Osteoblast (primary cell): ENCODE measurements at places on chromosomes 7 and 10. TPM values are rescaled to one million over a fixed set of nuclear protein-coding genes. Genes with fewer than 3 reads are reported as not detected.

DNA sequence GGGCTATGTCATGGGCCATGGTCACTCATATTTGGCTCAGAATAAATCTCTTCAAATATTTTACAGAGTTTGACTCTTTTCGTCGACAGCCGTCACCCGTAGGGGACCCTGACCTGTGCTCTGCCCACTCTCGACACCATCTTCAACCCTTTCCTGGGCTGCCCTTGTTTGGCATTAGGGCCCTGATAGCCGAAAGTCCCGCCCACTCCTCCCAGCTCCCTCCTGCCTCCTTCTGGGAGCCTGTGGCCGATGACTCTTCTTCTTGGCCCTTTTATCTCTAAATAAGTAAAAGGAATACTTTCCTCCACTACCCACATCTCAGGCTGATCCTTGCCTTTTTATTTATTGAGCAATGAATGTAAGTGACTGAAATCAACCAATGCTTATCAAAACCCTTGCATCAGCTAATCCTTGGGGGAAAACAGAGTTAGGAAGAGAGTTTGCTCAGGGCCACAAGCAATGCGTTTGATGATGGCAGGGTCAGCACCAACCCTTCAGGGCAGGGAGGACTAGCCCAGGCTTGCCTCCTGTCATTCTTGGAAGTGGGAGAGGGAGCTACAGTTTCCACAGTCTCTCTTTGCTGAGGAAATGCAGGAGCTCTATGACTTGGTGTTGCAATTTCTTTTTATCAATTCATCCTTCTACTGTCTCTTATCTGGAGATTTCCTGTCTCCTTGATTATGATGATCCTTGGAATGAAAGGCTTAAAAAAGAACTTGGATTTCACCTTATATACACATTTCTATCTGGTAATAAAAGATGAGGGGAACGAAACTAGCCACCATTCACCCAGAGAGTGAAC is 218.2 kb upstream of the PODXL start:
- H3K4me3 ChIP-seq: no peak overlapping the region
- no peaks in the 10 kb centered on the region for H3K36me3 ChIP-seq
- H3K27me3 ChIP-seq: peaks cover 4% of the 10 kb centered on the region
- no peaks in the 10 kb centered on the region for H3K4me1 ChIP-seq
- DNase-seq: no peak

DNA sequence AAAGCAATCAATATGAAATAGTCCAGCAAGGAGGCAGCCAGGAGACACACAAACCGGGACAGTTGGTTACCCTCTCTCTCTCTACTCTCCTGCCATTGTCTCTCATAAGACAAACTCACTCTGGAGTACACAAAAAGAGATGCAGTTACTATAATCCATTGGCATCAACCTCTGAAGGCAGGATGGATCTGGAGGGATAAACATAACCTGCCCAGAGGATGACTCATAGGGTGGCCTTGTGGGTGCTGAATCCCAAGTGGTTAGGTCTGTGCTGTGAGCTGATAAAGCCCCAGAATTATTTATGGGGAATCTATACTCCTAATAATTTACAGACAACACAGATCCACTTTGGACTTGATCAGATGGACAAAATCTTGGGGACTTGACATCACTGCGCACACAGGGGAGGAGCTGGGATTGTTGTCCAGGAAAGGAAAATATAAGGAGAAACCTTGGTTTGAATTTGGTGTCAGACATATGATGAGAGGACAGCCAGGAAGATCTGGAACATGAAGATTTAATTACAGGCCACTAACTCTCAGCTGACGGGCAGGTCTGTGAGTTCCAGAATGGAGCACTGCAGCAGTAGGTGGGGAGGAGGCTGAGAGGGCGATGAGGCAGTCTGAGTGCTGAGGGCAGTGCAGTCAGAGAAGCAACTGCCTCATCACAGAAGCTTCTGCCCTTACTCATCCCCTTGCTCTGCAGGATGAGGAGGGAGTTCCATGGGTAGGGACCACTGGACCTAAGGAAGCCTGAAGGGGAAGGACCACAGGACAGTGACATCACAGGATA is 113.9 kb upstream of the PRSS58 start:
- H3K36me3 ChIP-seq: no peaks in the 10 kb centered on the region
- peaks cover 19% of the 10 kb centered on the region for H3K4me1 ChIP-seq
- no peaks in the 10 kb centered on the region for H3K27me3 ChIP-seq
- no peak overlapping the region for H3K4me3 ChIP-seq
- DNase-seq: no peak

Gene SLC26A5
- total RNA-seq: not detected in 2 replicates

DNA sequence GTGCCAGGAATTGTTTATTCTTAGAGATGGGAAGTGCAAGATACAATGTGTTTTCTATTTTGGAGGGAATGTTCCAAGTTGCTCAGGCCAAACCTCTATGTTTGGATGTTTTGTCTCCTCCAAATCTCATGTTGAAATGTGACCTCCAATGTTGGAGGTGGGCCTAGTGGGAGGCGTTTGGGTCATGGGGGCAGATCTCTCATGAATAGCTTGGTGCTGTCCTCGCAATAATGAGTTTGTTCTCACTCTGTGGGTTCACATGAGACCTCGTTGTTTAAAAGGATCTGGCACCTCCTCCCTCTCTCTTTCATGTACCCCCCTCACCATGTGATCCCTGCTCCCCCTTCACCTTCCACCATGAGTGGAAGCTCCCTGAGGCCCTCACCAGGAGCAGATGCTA is 8.3 kb upstream of the GDF10 start:
- peaks cover 17% of the 10 kb centered on the region for H3K27me3 ChIP-seq
- no peak overlapping the region for H3K4me3 ChIP-seq
- no peak for DNase-seq
- H3K27ac ChIP-seq: no peak overlapping the region
- no peaks in the 10 kb centered on the region for H3K36me3 ChIP-seq
- H3K4me1 ChIP-seq: no peaks in the 10 kb centered on the region

Gene AKR1B1
- total RNA-seq: 85.8 and 86.6 TPM in 2 replicates

Gene GLI3
- total RNA-seq: 10.9 and 11.9 TPM in 2 replicates

- H3K4me1 ChIP-seq: no peaks in the 10 kb centered on the region
- no peaks in the 10 kb centered on the region for H3K27me3 ChIP-seq
- H3K36me3 ChIP-seq: no peaks in the 10 kb centered on the region
- no peak overlapping the region for H3K4me3 ChIP-seq
- no peak overlapping the region for H3K27ac ChIP-seq
Observed at GRCh38 chr10:46052057-46052790, 6.2 kb upstream of the MSMB start.

Gene HGF
- total RNA-seq: 41.3 and 69.8 TPM in 2 replicates

DNA sequence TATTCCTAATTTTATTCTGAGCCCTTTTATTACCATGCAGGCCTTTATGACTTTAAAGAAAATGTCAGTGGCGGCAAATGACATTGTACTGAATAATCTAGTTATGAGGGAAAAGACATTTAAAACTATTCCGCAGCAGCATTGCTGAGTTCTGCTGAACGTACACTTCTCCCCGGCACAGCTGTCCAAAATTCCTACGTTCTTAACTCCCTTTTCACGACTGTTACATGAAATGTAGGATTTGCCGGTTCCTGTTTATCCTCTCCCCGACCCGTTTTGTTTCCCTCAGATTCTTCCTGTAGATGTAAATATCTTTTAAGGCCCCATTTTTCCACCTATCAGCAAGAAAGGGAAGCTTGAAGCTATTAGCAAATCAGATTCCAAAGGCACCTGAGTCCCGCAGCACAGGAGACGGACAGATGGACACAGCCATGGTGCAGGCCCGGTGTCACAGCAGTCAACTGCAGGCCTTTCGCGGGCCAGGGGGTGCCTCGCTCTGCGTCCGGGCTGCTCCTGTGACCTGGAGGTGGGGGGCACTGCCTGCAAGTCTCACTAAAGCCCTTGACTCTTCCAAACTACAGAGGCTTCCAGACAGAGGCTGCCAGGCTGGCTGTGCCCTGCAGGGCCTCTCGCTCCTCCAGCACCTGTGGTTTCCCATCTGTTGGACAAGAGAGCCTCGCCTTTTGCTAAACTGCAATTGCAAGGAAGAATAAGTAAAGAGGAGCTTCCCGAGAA is 485.0 kb upstream of the MGMT start:
- no peak overlapping the region for H3K27ac ChIP-seq
- no peaks in the 10 kb centered on the region for H3K4me1 ChIP-seq
- DNase-seq: no peak
- no peaks in the 10 kb centered on the region for H3K36me3 ChIP-seq

DNA sequence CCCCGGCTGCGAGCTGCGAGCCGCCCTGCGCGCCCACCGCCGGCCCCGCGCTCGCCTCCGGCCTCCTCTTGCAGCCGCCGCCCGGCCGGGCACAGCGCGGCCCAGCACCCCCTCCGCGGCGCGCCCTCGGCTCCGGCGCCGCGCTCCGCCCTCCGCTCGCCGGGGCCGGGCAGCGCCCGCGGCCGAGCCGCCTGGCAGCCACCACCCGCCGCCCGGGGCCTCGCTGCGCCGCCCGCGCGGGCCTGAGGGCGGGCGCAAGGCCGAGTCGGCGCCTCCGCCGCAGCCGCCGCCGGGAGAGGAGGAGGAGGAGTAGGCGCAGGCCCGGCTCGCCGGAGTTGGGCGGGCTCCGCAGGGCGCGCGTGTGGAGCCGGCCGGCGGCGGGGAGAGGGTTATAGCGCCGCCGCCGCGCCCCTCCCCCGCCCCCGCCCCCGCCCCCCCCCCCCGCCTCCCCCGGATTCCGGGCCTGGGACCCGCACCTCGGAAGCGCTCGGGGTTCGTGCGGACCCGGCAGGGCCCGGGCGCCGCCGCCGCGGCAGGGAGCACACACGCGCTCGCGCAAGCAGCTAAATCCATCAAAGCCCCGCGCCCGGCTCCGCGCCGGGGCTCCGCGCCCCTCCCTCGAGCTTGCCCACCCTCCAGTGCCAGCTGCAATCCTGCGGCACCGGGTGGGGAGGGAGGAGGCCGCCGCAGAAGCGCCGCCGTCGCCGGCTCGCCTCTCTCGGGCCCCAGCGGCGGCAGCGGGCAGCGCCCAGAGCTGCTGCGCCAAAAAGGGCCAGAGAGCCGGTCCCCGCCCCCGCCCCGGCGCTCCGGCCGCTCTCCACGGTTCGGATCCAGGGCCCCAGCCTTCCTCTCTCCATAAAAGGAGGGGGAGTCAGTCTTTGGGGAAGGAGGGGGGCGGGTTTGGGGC is at the start of gene PDGFA:
PDGFA (minus strand) TSS at position 363 of the 907 bp plus-strand sequence. CDS start 845 bp downstream, outside the sequence.
- H3K36me3 ChIP-seq: no peaks in the 10 kb centered on the region
- DNase-seq: peak; percentile 99
- H3K4me1 ChIP-seq: peaks cover 30% of the 10 kb centered on the region

DNA sequence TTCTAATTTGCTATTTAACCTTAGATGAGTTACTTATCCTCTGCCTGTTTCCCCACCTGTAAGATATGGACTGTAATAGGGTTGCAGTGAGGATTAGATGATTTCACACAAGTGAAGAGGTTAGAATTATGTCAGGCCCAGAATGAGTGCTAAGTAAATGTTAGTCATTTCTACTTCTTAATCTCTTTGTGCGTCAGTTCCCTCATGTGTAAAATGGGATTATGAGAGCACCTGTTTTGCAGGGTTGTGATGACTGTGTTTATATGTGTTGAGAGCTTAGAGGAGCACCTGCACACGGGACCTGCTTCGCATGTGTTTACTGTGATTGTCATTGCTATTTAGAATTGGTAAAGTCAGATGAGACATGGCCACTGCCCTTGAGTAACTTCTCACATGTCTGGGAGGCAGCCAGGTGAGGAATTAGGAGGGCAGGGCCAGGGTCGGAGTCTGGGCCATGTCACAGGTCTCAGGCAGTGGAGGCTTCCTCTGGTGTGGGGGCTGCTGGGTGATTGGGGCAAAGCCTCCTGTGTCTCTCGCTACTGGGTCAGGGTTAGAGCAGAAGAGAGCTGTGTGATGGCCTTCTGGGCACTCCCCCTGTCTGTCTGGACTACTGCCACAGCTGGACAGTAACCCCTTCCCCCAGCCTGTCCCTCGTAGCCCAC is 106.7 kb downstream of the WDFY4 start:
- H3K27ac ChIP-seq: no peak overlapping the region
- H3K4me1 ChIP-seq: no peaks in the 10 kb centered on the region
- no peak for DNase-seq
- H3K27me3 ChIP-seq: peaks cover 16% of the 10 kb centered on the region
- H3K36me3 ChIP-seq: no peaks in the 10 kb centered on the region

- H3K36me3 ChIP-seq: no peaks in the 10 kb centered on the region
- no peaks in the 10 kb centered on the region for H3K4me1 ChIP-seq
- no peak overlapping the region for H3K4me3 ChIP-seq
- no peak overlapping the region for H3K27ac ChIP-seq
- peaks cover 3% of the 10 kb centered on the region for H3K27me3 ChIP-seq
Observed at GRCh38 chr7:93092757-93093370, 24.9 kb downstream of the SAMD9 start.

GRCh38 chr10:62264126-62264525 is 4.5 kb downstream of the RTKN2 start:
- no peaks in the 10 kb centered on the region for H3K36me3 ChIP-seq
- H3K27me3 ChIP-seq: no peaks in the 10 kb centered on the region
- H3K4me3 ChIP-seq: no peak overlapping the region
- H3K4me1 ChIP-seq: peaks cover 28% of the 10 kb centered on the region
- H3K27ac ChIP-seq: no peak overlapping the region

DNA sequence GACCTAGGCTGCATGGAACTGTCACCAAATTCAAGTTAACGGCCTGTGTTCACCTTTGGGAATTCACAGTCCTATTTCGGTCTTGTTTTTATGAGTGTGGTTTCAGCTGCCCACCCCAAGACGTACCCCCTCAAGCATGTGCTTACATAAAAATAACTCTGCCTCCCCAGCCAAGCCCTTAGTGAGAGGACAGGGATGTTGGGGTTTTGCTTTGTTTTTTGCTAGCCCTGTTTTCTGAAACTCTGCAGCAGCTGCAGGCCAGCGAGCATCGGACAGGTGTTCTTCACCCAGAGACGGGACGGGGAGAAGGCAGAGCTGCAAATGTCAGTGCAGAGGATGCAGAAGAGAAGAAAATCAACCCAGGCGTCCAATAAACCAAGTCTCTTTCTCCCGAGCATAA is 13.5 kb downstream of the CHST15 start:
- DNase-seq: no peak
- no peak overlapping the region for H3K4me3 ChIP-seq
- H3K36me3 ChIP-seq: no peaks in the 10 kb centered on the region
- H3K27ac ChIP-seq: no peak overlapping the region

Gene DDC
- total RNA-seq: not detected in 2 replicates

GRCh38 chr10:116671274-116671926 is 50.6 kb downstream of the PNLIPRP2 start:
- no peak for DNase-seq
- H3K27me3 ChIP-seq: no peaks in the 10 kb centered on the region
- H3K27ac ChIP-seq: no peak overlapping the region
- H3K4me1 ChIP-seq: peaks cover 14% of the 10 kb centered on the region
- peaks cover 8% of the 10 kb centered on the region for H3K36me3 ChIP-seq
